ENCODE measurements at places on chromosomes 1 and 21.

- DNase-seq = no peak
Observed at GRCh38 chr1:111907321-111907720, 82.1 kb downstream of the KCND3 start.

GRCh38 chr1:22143065-22144033 is at the start of gene WNT4:
Gene WNT4, minus strand, starts transcription at chr1:22143097. Its CDS starts 175 bp downstream, at chr1:22142922.
- no peak for DNase-seq

DNA sequence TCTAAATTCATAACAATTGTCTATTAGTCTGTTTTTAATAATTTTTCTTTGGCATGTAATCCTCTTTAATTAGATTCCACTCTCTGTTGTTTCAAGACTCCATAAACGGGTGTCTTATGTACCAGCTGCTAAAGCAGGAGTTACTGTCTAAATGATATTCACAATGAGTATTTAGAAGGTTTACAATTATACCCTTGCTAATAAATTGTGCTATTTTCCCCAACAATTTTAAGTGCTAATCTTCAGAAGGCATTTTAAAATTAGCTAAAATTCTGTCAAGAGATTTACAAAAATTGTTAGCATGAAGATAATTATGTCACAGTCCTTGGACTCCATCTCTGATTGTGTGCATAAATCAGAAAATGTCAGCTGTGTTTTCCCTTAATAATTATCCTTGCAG is 83.7 kb downstream of the DPYD start:
- no peak for DNase-seq

- no peak for DNase-seq
Observed at GRCh38 chr1:16247441-16247840, 10.5 kb upstream of the CPLANE2 start.

DNA sequence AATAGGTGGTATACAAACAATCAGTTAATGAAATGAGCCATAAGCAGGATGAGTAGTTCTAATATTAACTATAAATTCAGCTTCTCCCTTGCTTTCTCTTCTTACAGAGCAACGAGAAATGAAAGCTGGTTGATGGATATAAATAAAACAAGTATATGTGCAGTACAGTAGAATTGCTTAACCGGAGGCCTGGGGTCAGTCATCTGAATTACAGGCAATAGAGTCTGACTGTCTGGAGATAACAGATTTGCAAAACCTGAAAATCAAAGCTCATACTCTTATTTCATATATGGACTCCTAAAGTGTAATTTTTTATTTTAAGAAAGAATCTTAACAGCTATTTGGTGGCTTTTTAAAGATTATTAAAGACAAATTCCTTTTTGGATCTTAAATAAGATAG is 43.1 kb upstream of the SGIP1 start:
- DNase-seq = no peak

DNA sequence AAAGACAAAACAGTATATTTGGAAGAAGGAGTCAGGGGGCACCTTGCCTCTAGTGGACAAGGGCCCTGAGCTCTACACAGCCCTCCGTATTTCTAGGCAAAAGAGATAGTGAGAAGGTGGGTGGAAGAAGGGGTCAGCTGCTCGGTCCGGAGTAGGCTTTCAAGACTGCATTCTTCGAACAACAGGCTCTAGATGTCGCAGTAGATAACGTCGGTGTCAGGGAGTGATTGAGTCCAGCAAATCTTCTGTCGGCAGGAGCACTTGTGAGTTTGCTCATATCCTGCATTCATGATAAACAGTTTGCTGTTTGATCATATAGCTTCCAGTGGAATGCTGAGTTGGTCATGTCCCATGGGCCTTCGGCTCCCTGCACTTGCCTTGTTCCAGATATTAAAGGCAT is 36.8 kb downstream of the DIPK1A start:
- no peak for DNase-seq

- no peak for DNase-seq
Observed at GRCh38 chr1:90344963-90345730, 350.2 kb downstream of the ZNF326 start.

DNA sequence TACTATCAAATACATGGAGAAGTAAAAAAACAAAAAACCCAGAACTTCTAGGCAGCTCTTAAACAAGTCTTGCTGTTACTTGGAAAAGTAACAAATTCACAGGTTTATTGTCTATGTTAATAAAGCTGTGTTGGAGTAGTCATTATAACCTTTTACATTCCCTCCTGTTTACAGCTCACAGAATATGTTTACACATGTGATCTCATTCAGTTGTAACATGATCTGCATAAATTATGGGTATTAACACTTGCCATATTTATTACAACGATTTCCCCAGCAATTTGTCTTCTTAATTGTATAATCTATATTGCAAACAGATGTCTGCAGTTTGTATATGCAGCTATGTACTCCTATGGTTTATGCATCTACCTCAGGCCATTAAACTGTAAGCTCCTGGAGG is 28.6 kb downstream of the ERG start:
- DNase-seq = no peak

DNA sequence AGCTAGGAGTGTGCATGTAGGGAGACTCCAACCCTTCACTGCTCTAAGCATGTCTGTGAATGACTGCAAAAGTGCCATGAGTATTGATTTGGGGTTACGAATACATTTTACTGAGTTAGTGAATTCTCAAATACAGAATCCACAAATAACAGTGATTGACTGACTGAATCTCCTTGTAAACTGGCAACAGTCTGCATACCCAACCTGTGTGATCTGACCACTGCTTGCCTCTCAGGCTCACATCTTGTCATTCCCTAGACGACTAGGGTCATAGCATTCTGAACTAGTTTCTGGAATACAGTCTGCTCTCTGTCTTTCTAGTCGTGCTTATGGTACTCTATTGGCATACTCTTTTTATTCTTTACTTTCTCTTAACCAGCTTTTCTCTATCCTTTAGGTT is 7.4 kb downstream of the RRP15 start:
- DNase-seq = no peak

GRCh38 chr1:14424325-14425002 is 174.0 kb upstream of the KAZN start:
- no peak for DNase-seq

- no peak for DNase-seq
Observed at GRCh38 chr1:65942476-65942875, 149.8 kb downstream of the PDE4B start.

DNA sequence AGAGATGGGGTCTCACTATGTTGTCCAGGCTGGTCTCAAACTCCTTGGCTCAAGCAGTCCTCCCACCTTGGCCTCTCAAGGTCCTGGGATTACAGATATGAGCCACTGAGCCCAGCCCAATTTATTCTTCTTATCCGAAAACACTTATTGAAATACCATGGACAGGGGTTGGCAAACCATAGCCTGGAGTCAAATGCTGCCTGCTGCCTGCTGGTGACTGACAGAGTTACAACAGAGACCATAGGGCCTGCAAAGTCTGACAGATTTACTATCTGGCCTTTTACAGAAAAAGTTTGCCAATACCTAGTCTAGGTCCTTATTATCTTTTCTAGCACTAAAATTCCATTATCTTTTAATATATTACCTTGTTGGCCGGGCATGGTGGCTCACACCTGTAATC is 87.1 kb upstream of the ZNF281 start:
- no peak for DNase-seq
